Right cardiac atrium (tissue), 5 donors: ENCODE measurements at places on chromosomes 5 and 9. TPM values are rescaled to one million over a fixed set of nuclear protein-coding genes. Genes with fewer than 3 reads are reported as not detected.

Gene SRD5A1
- total RNA-seq, result 3.0 TPM

Gene C9orf50
- not detected for total RNA-seq

GRCh38 chr5:106127985-106128384, 1542.8 kb downstream of the EFNA5 start:
- DNase-seq, result no peak

DNA sequence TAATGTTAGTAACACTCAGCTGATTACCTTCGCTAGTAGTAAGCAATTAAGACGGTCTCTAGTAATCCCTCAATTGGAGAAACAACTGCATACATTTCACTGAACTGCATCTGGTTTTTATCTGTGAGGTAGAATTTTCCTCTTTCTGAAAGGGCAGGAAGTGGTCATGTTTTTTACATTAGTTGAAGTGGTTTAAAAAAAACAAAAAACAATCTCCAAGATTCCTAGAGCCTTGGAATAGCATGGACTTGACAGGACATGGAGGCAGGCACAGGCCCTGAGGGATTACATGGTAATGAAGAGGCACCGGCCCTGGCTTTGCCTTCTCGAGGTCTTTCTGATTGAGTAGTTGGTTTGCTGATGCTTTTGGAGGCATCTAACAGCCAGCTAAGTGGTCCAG, 25.8 kb downstream of the THBS4 start:
- no peak for DNase-seq

DNA sequence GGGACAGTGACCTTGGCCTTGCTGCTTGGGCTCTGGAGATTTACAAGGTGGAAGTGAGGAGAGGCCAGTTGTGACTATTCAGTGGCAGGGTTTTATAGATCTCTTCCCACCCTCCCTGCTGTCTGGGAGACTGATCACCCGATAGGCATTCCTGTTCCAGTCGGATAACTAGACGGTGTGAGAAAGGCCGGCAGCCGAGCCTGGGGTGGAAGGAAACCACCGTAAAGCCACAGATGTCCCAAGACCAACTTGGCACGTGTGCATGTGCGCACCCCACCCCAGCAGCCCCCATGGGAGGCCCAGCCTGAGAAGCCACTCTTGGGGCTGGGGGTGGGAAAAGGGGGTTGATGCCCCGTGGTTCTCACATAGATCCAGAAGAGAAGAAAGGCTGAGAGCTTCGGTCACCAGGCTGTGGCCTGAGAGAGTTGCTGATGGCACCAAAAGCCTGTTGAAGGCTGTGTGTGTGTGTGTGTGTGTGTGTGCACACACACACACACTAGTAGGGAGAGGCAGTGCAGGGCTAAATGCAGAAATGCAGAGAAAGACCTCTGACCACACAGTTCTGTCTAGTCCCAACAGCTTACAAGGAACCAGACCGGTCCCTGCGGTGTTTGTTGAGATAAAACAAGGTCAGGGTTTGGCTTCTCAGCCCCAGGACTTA, 225.8 kb downstream of the FANCC start:
- DNase-seq, result no peak

GRCh38 chr5:72280581-72281069, 39.4 kb downstream of the MRPS27 start:
- no peak for DNase-seq

Gene FST
- 3.8 TPM for total RNA-seq

DNA sequence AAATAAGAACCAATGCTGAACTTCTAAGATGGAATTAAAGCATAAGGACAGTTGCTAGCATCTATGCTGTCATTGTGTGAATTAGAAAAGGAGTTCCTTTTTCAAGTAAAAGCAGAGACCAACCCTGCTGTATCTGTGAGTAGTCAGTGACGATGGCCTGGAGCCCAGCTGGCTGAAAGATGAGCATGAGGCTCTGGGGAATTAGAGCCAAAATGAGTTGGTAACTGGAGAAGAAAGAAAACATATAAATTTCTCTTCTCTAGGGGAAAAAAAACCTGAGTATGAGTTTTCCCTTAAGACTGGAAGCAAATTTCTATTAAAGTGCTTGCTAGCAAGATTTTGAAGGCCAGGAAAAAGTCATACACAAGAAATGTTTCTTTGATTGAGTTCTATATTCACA, 1.6 kb upstream of the SPZ1 start:
- DNase-seq, result no peak

Gene FGD3
- 3.2 TPM for total RNA-seq

GRCh38 chr5:96825243-96825642, 17.5 kb upstream of the ERAP1 start:
- no peak for DNase-seq
